Stimulated activated CD4-positive, alpha-beta T cell treated with anti-CD3 and anti-CD28 coated beads, Interleukin-2, amount 100 ng/mL, for 24 hours (primary cell): ENCODE measurements at places on chromosomes 1 and 21.

DNA sequence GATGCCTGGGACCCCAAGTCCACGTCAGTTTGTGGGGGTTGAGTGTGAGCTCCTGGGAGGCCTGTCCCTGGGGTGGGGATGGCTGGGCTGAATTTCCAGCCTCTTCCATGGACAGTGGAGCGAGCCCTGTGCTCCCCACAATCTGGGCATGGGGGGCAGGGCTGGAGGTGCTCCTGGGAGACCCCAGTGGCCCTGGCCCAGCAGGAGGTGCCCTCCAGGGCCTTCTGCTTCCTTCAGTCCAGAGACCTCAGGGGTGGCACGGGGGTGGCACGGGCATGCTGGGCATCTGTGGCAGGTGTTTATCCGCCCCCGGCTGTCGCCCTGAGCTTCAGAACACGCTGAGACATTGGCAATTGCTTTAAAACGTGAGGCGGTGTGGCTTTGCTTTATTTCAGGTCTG, 40.9 kb downstream of the MORN1 start:
- DNase-seq: no peak

DNA sequence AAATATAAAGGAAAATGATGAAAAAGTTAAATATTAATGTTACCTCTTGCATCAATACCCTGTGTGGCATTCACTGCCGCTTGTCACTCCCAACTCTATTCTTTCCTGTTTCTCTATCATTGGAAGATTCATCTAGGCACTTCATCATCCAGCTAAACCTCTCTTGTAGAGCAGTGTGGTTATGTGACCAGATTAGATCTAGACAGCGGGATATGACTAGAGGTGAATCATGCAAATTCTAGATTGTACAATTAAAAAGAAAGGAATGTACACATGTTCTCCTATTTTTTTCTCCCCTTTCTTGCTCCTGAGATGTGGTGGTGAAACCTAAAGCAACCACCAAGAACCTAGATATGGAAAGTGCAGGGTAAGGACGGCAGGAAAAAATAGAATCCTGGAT, 174.1 kb downstream of the LBR start:
- DNase-seq: no peak

- DNase-seq: no peak
These were observed 2.6 kb downstream of the NME7 start for GRCh38 chr1:169364948-169365347.

GRCh38 chr1:178189814-178190213, 95.9 kb downstream of the RASAL2 start:
- no peak for DNase-seq
